Mucosa of gallbladder (tissue), 1 donor: ENCODE measurements at places on chromosomes 7 and 10. TPM values are rescaled to one million over a fixed set of nuclear protein-coding genes. Genes with fewer than 3 reads are reported as not detected.

TLX1 gene
- total RNA-seq, result not detected

DNA sequence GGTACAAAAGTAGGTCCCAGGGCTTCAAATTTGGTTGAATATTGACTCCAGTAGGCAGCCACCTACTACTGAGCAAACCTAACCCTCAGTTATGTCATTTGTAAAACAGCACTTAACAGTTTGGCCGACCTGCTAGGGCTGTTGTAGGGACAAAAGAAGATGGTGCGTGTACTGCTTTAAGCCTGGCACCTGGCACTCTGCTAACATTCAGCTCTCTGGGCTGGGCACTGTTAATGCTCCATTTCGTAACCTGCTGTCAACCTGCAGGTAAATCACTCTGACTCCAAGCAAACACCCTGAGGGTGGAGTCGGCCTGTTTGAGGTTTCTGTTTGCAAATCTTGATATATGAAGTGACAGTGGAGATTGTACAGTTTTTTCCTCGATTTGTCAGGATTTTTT is 7.2 kb downstream of the ZKSCAN1 start:
- peak; percentile 53 for DNase-seq

DNA sequence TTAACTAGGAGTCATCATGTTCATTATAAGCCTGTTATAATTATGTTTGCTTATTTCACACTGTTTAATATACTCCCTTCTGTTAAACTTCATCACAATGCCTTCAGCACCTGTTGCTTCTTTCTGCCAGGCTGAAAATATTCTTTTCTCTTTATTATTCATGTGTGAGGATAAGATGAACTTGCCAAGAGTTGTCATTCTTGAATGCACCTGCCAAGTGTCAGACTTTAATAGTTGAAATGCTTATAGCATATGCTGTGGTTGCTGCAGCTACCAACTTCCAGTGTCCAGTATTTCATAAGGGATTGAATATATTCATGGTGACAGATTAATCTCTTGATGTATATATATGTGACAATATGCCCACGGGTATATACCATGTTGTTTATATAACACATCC is 339.2 kb upstream of the MEOX2 start:
- DNase-seq, result no peak

DNA sequence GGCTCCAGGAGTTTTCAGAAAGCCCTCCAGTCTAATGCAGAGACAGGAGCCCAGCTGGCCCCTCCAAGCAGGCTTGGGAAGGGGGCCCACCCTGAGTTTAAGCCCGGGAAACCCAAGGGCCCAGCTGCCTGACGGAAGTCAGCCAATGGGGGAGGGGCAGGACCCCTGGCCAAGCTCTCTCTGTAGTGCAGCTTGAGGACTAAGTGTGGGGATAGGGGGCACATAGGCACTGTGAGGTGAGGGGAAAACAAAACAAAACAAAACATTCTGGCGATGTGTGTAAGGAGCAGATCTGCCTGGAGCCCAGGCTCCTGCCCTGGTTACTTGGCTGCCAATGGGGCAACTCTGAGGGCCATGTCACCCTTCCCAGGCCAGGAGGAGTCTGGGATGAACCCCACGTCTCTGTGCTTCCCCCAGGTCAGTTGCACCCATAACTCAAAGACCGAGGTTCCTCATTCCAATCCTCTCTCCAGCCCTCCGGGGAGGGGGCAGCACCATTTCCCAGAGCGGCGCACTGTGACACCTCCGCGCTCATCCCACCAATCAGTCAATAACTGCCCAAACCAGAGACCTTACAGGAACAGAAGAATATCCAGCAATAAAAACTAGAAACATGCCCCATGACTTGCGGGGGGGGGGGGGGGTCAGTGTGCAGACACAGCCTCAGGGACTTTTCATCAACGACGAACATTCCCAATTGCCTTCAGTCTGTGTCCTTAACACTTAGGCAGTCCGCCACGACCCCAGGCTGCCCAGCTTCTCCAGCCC is 1.7 kb downstream of the CXCL12 start:
- DNase-seq, result no peak

DNA sequence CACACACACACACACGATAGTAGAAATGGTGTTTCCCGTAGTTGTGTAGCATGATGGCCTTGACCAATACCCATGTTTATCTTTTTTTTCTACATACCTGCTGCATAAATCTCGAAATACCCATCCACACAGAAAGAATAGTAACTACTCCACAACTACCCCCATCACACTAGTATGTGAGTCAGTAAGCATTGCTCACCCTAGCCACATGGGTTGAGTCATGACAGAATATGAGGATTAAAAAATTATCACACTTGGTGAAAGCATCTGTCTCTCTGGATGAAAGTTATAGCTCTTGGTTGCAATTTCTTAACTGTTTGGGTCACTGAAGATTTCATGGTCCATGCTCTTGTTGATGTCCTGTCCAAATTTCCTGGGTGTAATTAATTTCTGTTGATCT is 103.4 kb upstream of the MDFIC start:
- no peak for DNase-seq

DNA sequence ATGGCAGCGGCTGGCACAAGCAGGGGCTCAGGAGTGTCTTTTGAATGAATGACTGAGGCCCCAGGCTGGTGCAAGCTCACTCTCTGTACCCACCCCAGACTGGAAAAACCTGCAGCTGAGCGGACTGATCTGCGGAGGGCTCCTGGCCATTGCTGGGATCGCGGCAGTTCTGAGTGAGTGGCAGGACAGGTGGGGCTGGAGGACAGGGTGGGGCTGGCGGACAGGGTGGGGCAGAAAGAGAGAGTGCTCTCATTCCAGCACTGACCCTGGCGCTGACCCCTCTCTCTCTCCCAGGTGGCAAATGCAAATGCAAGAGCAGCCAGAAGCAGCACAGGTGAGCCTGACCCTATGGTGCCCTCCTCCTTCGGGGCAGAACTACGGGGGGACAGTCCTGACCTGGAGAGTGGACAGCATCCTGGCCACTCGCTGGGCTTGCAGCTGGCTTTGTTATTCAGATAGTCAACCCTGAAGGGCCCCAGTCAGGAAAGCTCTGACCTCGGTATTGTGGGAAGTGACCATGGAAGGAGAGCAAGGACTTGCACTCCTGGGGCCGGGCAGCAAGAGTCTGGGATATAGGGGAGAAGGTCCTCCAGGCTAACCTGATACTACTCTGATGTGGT is 4.1 kb downstream of the FXYD4 start:
- no peak for DNase-seq

DNA sequence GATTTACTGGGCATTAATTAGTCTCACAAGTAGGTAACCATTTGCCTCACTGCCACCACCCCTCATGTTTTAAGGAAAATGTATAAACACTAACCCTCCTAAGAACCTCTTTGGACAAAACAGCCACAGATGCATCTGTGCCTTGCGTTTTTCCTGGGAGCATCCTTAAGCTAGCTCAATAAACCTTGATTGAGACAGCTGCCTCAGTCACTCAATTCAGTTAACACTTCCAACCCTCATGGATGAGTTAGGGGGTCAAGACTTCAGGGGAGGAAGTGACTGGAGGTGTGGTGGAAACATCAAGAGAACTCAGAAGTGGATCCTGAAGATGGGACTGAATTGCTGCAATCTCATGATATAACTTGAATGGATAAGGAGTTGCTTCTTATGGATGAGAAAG is 31.5 kb downstream of the CUL2 start:
- no peak for DNase-seq

OR6V1 gene
- total RNA-seq, result not detected

- no peak for DNase-seq
Observed at GRCh38 chr7:17624379-17624778, 315.9 kb downstream of the SNX13 start.

- DNase-seq, result no peak
Observed at GRCh38 chr7:71184136-71184535, 52.2 kb downstream of the GALNT17 start.

DNA sequence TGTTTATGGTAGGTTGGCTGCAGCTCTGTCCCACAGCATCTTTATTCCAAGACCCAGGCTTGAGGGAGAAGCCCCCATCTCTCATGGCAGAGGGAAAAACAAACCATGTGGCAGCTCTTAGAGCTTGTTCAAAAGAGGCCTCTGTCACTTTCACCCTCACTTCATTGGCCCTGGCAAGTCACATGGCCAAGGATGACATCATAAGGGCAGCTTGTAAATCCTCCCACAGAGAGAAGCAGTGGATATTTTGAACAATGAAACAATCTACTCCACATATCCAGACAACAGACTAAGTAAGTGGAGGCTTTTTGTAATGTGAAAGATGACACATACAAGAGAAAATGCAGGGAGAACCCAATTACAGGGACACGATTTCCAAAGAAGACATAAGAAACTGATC is 108.1 kb downstream of the GRID1 start:
- DNase-seq, result no peak

DNA sequence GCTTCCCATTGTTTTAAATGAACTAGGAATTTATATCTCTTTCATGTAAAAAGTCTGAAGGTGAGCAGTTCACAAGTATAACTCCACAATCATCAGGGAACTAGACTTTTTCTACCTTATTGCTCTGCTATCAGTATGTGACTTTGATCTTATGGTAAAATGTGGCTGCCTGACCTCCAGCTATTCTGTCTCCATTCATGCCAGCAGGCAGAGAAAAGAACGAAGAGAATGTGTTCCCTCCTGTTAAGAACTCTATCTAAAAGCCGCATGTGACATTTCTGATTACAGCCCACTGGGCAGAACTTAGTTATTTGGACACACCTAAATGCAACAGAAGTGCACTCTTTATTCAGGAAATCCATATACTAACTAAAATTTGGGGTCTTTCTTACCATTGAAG is 102.8 kb upstream of the MBL2 start:
- DNase-seq, result no peak

GRCh38 chr7:39356172-39356925 is 209.9 kb upstream of the YAE1 start:
- no peak for DNase-seq

DNA sequence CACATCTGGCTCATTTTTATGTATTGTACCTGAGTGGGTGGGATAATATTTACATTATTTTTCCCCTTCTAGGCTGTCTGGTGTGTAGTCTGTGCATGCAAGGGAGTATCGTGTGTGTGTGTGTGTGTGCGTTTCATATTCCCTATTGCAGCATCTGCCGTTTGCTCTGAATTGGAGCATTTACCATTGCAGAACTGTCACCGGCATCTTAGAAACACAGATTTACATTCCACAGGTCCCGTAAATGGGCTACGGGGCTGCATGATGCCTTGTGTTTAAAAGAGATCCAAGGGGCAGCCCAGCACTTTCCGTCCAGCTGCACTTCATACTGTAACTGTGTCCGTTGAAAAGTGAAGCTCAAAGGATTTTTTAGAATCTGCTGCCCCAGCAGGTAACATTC is 167.1 kb upstream of the KIAA1217 start:
- no peak for DNase-seq

- no peak for DNase-seq
Observed at GRCh38 chr10:60820093-60820754, 41.9 kb downstream of the CDK1 start.

CUBN gene
- 0.92 TPM for total RNA-seq

DNA sequence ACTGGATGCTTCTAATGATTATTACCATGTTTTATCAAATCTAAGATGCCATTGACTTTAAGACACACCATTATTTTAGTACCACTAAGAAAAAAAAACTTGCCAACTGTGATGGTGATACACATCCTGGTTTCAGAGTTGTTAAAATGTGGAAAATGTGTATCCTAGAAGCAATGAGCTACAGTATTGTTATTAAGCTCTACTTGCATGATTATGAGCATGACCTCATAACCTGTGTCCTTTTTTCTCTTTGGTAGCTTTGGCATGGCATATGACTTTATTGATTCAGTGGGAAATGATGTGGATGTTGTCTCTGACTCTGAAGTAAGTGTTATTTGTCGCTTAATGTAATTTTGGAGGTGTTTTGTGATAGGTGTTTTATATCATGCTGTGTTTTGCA is 3.3 kb downstream of the EDRF1 start:
- DNase-seq, result no peak
